Erythroblast (primary cell): ENCODE measurements at places on chromosomes 12 and 14.
A peak's percentile ranks its signal among the peaks of the same experiment; 100 is the strongest.

DNA sequence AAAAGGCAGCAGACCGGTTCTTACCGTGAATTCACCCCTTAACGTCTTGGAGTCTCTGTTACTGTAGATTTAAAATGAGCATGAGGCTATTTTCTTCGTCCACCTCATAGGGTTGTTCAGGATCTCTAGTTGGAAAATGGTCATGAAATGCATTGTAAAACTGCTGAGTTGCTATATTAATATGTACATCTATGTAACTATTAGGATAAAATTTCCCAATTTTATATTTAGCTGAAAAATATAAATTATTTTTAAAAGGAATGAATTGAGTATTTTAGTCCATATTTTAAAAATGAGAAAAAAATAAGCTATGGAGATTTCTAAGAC is 272.7 kb downstream of the ALG10B start:
- DNase-seq = no peak

GRCh38 chr12:97299847-97300246 is 162.8 kb upstream of the RMST start:
- no peak for DNase-seq

GRCh38 chr12:68565391-68565903 is 45.3 kb upstream of the RAP1B start:
- DNase-seq = no peak

DNA sequence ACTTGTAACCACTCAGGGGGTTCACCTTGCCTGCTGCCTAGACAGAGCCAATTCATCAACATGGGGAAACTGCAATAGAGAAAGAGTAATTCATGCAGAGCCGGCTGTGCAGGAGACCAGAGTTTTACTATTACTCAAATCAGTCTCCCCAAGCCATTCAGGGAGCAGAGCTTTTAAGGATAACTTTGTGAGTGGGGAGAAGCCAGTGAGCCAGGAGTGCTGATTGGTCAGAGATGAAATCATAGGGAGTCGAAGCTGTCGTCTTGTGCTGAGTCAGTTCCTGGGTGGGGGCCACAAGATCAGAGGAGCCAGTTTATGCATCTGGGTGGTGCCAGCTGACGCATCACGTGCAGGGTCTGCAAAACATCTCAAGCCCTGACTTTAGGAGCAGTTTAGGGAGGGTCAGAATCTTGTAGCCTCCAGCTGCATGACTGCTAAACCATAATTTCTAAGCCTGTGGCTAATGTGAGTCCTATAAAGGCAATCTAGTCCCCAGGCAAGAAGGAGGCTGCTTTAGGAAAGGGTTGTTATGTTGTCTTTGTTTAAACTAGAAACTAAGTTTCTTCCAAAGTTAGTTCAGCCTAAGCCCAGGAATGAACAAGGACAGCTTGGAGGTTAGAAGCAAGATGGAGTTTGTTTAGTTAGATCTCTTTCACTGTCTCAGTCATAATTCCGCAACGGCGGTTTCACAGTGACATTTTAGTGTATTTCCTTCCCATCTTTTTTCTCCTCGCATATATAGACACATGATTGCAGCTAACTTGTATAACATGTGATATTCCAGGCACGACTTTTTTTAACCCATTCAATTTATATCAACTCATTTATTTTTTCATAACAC is 68.9 kb upstream of the NCOR2 start:
- DNase-seq = peak; percentile 89

DNA sequence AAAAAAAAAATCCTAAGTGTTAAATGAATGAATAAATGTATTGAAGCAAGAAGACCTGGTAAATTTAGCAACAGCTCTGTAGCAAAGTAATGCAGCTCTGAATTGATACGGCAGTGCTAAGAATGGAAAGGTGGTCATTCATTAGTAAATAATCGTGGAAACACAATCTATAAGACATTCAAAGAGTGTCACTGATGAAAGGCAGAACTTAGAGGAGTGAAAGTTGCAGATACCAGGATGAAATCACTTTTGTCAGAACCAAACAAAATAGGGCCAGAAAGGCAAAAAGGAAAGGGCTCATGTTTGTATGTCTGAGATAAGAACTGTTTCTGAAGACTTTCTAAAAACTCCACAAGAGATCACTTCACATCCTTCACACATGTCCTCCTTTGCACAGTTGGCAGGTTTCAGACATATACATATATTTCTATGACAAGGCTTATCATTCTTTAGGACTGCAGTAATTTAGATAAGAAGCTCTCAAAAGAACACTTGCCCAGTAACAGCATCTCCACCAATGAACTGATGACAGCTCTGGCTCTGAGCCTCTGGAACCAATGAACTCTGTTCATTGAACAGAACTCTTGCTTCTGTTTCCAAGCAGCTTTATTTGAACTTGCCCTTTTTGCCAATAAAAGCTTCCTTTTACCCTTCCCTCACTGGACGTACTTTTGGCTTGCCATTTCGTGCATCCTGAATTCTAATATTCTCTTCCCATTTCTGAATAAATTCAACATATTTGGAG is 4.2 kb upstream of the LRR1 start:
- DNase-seq = peak; percentile 89

- no peak for DNase-seq
These were observed 77.2 kb upstream of the DUSP6 start for GRCh38 chr12:89429528-89429927.
